ENCODE measurements at places on chromosomes 16 and 17. TPM values are rescaled to one million over a fixed set of nuclear protein-coding genes. Genes with fewer than 3 reads are reported as not detected.

Gene LGALS9B
- not detected for polyA plus RNA-seq

- DNase-seq: no peak
Observed at GRCh38 chr16:76461836-76462235, 184.6 kb downstream of the CNTNAP4 start.

DNA sequence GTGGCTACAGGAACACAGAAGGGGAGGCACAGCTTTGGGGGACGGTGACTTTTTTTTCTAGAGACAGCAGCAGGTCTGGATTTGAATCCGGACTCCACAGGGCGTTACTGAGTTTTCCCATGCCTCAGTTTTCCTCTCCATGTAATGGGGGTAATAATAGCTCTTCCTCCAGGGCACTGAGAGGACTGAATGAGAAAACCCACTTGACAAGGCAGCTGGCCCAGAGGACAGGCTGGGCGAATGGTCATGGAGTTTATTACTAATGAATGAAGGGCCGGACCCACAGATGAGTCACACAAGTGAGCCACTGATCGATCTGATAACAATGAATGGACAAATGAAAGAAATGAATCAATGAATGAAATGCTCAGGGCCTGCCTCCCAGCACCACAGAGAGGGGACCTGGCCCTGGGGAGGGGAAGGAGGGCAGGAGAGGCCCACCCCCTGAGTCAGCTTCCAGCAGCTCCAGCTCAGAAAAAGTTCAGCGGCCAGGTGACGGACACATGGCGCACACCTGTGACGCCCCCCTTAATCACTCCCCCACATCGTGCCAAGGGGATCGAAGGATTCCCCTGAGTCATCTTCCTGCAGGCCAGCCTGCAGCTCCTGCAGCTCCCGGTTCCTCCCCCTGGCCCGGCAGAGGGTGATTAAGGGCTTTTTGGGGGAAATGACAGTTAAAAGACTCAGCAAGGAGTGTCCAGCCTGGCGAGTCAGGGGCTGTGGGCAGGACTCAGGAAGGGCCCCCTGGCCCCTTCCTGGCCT lies 54.3 kb downstream of the SOCS1 start:
- no peak for DNase-seq

DNA sequence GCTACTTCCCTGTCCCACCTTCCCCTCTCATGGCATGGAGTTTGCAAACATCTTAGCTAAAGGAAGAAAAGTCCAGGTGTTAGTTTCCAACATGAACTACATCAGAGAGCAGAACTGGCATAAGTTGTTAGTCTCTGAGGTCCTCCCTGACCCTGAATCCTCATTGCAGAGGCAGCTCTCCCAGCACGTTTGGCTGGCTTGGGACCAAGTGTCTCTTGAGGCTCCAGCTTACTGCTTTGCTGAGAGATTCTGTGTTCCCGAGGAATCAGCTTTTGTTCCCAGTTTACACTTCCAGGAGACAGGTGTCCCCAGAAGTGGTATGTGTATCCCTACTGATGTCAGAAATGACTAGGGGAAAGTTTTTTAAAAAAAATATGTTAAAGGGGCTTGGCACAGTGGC lies 14.7 kb downstream of the DNAH9 start:
- no peak for DNase-seq

DNA sequence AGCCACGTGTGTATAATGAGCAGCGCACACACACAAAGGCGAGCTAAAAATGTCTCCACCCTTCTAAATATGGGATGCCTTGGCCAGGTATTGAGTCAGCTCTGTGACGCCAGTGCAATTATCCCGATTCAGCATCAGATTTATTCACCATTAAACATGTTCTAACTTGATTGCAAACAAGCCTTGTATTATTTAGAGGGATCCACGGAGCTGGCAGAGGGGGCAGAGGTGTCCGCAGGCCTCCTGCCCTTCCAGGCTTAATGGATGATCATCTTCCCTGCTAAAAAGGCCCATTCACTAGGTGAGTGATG lies 591.7 kb downstream of the MAF start:
- DNase-seq: no peak
